ENCODE measurements at places on chromosomes 16 and 17.

DNA sequence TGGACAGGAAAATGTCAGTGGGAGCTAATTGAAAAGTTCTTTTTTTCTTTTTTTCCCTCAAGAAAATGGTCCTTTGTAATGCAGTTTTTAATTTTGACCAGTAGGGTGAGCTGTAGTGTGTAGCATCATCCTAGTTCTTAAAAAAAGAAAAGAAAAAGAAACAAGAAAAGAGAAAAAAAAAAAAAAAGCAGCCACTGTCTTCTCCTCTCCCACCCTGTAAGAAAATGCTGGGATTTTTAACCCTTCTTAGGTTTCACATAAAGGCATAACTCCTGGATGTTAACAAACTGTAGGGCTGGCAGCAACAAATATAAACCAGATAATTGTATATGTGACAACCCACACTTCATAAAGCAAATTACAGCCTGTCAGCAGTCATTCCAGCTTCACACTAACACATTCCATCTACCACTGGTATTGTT, 78.1 kb downstream of the SKAP1 start:
- DNase-seq = peak; percentile 54

DNA sequence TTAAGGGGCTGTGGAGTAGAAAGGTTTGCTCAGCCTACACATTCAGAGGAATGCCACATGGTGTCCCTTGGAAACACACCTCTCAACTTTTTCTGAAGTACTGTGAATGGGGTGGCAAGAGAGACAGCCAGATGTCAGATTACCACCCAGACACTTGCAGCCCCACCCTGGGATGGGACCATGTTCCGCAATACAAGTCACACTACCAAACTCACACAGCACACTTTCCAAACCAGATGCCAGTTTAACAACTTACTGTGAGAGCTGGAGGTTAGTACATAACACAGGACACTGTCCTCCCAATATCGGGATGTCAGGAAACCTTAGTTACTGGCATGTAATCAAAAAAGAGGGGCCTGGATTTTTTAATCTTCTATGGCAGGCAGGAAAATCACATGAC, 7.9 kb downstream of the USP7 start:
- DNase-seq = no peak

- no peak for DNase-seq
Observed at GRCh38 chr17:57445772-57446472, 189.6 kb downstream of the MSI2 start.

GRCh38 chr16:31505483-31505882, 2.7 kb downstream of the RUSF1 start:
- DNase-seq = no peak

- DNase-seq = no peak
Observed at GRCh38 chr17:34865716-34866115, 95.5 kb downstream of the CCT6B start.

DNA sequence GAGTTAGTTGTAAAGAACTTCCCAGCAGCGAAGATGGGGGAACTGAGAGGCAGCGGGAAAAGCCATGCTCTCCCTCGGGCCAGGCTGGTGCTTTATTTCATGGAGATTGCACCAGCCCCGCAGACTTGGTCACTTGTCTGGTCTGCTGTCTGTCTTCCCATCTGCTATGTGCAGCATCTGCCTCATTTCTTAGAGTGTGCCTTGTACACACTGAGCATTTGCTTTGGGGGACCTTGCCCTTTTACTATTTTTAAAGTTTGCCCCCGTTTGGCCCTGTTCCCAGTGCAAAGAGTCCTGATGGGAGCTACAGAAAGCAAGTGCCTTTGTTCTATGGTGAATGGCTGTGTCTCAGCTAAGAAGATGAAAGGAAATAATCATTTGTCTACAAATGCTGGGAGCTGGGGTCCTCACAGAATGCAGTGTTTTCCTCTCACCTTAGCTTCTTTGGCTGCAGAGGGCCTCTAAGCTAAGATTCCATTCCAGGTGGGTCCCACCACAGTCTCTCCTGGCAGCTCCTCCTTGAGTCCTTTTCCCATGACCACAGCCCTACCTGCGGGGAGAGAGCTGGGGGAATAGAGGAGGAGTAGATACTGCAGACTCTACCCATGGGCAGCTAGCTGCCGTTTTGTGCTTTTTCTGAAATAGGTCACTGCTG, 25.1 kb upstream of the CNOT1 start:
- DNase-seq = no peak

DNA sequence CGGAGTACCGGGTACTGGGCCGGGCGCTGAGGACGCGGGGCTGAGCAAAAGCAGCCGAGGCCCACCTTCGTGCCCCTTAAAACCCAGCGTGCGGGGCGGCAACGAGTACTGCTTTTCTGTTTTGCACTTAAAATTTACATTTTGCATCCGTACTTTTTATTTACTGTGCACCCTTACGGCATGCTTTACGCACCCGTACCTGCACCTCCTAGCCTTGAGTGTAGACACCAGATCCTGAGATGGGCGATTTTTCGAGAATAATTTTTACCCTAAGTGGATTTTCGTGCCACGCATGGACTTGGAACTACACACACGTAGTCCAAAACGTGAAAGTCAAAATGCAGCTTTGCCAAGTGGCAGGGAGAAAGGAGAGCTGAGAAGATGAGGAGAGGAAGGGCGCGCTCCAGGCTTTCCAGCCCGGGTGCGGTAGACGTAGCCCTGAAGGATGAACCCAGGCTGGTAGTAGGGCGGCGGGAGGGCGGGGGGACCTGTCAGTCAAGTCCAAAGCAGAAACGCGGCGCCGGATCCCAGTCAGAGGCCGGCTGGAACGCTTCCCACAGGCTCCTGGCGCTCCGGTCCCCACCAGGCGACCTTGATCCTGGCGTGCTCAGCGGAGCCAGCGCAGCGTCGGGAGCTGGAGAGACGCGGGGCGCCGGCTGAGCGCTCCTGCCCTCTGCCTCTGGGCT, 1.2 kb upstream of the CBLN1 start:
- DNase-seq = no peak

DNA sequence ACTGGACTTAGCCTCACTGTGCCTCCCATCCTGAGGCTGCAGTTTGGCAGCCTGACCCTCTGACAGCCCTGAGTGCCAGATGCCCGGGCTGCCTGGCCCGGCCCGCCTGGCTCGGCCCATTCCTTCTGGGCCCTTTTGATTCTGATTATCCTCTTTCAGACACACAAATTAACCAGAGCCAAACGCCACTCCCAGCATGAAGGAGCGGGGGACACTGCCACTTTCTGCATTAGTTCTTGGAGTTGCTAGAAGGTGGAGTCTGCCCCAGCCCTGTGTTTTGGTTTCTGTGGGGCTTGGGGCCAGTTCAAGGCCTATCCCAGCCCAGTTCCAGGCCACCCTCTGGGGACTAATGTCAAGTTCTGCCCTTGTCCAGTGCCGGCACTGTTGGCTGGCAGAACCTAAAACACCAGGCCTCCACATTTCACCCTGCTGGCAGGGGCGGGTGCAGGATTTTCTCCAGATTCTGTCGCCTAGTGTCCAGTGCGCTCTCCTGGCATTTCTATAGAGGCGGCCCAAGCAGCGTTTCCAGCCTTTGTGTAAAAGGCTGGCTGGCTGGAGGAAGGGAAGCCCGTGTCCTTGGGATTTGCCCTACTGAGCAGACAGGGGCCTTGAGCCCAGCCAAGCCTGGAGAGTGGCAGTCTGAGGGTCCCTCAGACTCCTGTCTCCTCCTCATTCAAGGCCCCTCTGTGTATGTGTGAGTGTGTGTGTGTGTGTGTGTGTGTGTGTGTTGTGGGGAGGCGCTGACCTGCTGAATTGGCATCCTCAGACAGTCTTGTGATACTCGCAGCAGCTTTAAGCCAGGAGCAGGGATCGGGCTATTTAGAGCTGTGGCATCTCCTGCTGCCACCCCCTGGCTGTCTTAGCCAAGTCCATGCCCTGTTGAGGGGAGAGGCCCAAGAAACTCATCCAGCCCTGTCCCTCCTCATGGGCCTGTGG, 21.4 kb downstream of the PLCD3 start:
- no peak for DNase-seq

DNA sequence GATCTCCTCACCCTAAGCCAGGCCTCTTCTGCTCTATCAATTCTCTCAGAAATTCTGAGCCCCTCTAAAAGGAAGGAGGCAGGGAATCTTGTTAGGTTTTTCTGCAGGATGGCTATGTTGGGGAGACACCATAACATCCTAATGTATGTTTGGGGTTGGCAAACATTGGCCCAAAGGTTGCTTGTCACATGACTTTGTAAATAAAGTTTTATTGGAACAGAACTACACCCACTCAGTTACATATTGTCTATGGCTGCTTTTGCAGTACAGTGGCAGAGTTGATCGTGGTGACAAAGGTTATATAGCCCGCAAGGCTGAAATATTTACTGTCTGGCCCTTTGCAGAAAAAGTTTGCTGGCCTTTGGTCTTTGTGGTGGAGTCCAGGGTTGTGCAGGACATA, 409.4 kb downstream of the XYLT1 start:
- no peak for DNase-seq

DNA sequence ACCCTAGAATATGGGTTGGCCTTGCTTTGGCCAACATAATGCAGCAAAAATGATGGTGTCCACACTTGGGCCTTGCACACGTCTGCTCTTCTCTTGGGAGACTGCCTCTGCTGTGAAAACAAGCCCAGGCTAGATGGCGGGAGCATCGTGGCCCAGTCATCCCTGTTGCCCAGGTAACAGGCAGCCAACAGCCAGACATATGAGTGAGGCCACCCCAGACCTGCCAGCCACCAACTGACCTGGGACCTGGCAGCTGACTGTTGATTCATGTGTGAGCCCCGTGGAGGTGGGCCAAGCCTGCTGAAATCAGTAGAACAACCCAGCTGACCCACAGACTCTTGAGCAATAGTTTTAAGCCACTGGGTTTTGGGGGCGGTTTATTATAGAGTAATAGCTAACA, 39.4 kb upstream of the CDH3 start:
- no peak for DNase-seq

GRCh38 chr17:75514299-75514918, 928 bp downstream of the CASKIN2 start:
- DNase-seq = no peak

- DNase-seq = no peak
Observed at GRCh38 chr16:81928975-81929374, 82.3 kb downstream of the SDR42E1 start.

DNA sequence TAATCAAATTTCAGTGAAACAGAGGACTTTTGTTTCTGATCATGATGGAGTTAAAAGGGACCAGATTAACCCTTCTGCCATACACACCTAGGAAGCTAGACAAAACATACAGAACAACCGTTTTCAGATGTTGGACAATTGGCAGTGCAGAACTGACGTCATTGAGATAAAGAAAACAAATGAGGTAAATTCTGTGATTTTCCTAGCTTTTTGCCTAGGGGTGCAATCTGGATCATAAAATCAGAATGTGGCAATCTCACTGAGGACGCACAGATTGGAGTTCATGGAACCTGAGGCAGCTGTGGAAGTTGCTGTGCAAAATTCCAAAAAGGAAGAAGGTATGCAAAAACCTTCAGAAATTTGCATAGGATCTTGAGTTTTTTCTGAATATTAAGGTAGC, 15.0 kb upstream of the USP32 start:
- DNase-seq = no peak

All from HS-5 (cell line).